KG1 (cell line): ENCODE measurements at places on chromosomes 16 and 17.

GRCh38 chr16:8549843-8550412, 40.4 kb downstream of the TMEM114 start:
- DNase-seq: no peak

DNA sequence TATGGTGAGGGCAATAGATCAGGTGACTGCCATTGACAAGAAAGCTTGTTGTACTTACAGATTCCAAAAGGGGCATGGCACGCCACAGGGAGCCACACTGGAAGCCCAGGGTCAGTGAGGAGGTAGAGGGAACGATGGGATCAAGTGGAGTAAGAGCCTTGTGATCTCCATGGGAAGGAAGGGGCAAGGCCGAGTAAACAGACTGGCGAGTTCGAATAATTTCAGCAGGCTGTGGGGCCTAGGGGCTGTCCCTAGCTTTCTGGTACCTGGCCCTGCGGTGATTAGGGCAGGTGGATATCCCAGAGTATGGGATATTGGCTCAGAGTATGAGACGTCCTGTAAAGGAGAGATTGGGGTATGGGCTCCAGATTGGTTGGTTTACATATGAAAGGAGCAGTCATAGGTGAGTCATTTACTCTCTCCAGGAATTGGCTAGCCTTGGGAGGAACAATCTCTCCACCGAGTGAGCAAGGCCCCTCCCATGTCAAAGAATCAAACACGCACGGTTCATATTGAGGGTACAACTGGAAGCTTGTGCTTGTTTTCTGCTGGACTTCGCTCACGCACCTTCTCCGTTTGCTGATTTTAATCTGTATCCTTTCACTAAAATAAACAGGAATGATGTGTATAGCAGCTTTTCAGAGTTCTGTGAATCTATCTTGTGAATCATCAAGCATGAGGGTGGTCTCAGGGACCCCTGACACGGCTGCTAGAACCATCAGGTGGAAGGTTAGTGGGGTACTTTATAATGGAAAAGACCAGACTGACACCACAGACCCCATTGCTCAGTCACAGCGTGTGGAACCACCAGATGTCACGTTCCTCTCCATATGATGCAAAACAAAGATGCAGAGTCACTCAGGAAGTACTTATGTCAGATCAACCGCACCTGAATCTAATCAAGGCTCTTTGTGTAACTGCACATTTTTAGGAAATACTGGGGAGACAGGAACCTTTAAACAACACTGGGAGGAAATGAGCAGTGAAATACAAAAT, 27.9 kb downstream of the GABARAPL2 start:
- no peak for DNase-seq

- DNase-seq: no peak
These were observed 106.3 kb upstream of the HLF start for GRCh38 chr17:55158439-55158838.

DNA sequence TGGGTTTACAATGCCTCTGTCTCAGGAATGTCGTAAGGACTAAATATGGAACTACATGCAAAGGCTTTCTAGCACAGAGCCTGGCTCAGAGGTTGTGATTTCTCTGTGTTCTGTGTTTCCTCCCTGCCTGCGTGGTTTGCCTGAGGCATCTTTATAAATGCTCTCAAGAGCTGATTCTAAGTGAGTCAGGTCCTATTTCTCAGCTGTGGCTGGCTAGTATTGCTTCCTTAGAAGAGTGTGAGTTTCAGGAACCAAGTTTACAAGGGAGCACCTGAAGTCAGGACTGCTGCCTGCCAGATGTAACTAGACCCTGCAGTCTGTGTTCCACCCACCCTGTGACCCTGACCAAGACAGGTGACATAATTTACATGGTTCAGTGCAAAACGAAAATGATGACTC, 8.0 kb upstream of the CCL1 start:
- DNase-seq: no peak

- DNase-seq: no peak
These were observed 407 bp downstream of the MCRIP1 start for GRCh38 chr17:81832608-81833159.
